HFFc6 (cell line): ENCODE measurements at places on chromosomes 2 and 18. TPM values are rescaled to one million over a fixed set of nuclear protein-coding genes. Genes with fewer than 3 reads are reported as not detected.

- peaks cover 14% of the 10 kb centered on the region for H3K36me3 ChIP-seq
- peaks cover 16% of the 10 kb centered on the region for H3K4me1 ChIP-seq
- H3K4me3 ChIP-seq: no peak overlapping the region
- no peak overlapping the region for H3K27ac ChIP-seq
These were observed 215.3 kb upstream of the GULP1 start for GRCh38 chr2:188076149-188077056.

DNA sequence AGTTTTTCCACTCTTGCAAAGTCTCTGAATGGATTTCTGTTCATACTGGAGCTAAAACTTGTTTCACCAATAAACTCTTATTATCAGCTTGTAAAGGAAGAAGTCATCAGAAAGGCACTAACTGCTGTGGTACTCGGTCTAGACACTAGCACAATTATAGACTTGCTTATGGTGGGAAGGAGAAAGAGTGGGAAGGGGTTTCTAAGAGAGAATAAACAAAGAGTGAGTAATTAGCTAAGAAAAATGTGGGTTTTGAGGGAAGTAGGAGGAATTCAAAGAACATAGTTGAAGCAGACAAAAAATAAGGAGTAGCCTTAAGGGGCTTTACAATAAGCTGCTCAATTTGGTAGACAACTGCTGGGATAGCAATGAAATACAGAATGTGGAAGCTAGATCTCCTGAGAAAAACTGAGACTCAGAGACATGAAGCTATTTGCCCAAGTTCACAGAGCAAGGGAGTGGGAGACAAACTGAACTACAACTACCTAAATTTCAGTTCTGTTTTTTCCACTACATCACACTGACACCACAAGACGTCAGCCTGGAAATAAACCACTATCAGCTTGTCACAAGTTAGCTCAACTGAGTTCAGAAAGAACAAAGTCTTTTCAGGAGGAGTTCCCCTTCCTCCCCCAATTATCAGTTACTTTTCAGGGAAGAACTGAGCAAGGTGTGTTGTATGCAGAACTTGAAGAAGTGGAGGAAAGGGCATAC is 59.7 kb downstream of the MAP4K3 start:
- peaks cover 3% of the 10 kb centered on the region for H3K27me3 ChIP-seq
- peak overlapping the region; percentile 22; the same call in 1 of the 2 replicates for H3K27ac ChIP-seq
- H3K4me1 ChIP-seq: peaks cover 57% of the 10 kb centered on the region

GRCh38 chr2:64400733-64401528 is 53.0 kb upstream of the LGALSL start:
- no peak overlapping the region for H3K4me3 ChIP-seq
- no peak overlapping the region for H3K27ac ChIP-seq
- DNase-seq: no peak

DNA sequence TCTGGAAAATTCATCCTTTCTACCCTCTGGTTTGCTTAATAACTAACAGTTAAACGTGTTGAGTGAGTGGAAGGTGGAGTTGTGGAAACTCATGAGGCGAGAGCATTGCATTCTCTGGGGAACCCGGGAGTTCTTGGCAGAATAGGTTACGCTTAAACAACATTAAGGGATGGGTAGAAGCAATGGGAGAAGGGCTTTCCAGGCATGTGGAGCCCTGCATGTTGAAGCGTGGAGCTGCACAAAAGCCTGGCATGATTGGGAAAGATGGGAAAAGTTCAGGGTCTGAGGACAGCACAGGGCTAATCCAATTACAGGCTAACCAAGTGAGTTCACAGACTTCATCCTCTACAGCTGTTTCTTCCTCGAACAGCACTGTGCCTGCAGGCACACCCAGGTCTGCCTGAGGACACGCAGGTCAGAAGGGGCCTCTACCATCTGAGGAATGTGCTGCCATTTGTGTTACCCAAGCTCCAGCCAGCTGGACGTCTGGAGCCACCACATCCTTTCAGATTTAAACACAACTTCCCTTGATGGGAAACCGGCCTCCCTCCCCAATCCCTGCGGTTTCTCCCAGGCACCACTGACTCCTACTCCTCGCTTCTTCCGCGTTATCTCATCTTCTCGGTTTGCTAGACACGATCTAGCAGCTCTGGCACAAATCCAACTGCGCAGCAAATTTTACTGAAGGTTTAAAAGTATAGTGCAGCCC is 164.2 kb downstream of the ANTXR1 start:
- H3K36me3 ChIP-seq: peaks cover 39% of the 10 kb centered on the region
- H3K27ac ChIP-seq: peak overlapping the region; percentile 98
- H3K4me1 ChIP-seq: peaks cover 48% of the 10 kb centered on the region
- H3K27me3 ChIP-seq: peaks cover 6% of the 10 kb centered on the region
- DNase-seq: peak; percentile 73
- peak overlapping the region; percentile 78 for H3K4me3 ChIP-seq

DNA sequence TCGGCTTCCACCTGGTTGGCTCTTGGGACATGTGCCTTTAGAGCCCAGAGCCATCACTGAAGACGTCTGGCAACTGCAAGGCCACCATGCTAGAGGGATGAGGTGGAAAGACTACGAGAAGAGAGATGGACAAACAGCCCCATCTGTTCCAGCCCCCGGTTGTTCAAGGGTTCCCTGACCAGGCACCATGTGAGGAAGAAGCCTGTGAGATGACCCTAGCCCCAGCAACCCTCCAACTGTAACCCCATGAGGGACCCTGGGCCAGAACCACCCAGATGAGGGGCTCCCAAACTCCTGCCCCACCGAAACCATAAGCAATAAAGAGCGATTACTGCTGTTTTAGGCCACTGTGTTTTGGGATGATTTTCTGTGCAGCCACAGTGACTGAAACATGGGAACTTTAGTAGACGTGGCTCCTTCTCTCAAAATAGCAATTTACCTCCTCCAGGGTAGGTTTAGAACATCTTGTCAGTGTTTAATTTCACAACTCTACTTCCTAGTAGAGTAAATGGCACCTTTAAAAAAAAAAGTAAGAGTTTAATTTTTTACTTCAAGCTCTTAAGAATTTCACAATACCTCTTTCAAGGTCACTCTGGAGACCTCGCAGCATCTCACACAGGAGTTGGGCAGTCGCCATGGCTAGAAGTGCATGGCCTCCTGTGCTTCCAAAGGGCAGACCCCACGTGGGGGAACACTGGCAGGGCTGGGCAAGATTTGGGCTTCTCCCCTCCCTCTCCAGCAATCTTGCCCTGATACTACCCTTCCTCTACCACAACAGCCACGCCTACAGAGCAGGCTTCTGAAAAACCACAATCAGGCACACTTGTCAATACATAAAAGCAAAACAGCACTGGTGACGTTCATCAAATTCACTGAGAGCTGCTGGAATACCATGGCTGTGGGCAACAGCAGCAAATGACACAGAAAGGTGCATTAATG is 48.8 kb downstream of the TMEM163 start:
- no peak overlapping the region for H3K4me3 ChIP-seq
- H3K36me3 ChIP-seq: no peaks in the 10 kb centered on the region
- H3K27me3 ChIP-seq: peaks cover 37% of the 10 kb centered on the region
- no peak for DNase-seq
- no peak overlapping the region for H3K27ac ChIP-seq
- H3K4me1 ChIP-seq: no peaks in the 10 kb centered on the region

- 0 out of 2 replicates have a peak overlapping the region, but pooled peaks have one; percentile 22 for H3K4me3 ChIP-seq
- peak; percentile 73 for DNase-seq
- no peaks in the 10 kb centered on the region; the same call in 1 of the 2 replicates for H3K27me3 ChIP-seq
- peaks cover 35% of the 10 kb centered on the region for H3K4me1 ChIP-seq
- H3K27ac ChIP-seq: peak overlapping the region; percentile 66
- H3K36me3 ChIP-seq: peaks cover 18% of the 10 kb centered on the region
These were observed 46.0 kb downstream of the NPAS2 start for GRCh38 chr2:100865816-100866460.

DNA sequence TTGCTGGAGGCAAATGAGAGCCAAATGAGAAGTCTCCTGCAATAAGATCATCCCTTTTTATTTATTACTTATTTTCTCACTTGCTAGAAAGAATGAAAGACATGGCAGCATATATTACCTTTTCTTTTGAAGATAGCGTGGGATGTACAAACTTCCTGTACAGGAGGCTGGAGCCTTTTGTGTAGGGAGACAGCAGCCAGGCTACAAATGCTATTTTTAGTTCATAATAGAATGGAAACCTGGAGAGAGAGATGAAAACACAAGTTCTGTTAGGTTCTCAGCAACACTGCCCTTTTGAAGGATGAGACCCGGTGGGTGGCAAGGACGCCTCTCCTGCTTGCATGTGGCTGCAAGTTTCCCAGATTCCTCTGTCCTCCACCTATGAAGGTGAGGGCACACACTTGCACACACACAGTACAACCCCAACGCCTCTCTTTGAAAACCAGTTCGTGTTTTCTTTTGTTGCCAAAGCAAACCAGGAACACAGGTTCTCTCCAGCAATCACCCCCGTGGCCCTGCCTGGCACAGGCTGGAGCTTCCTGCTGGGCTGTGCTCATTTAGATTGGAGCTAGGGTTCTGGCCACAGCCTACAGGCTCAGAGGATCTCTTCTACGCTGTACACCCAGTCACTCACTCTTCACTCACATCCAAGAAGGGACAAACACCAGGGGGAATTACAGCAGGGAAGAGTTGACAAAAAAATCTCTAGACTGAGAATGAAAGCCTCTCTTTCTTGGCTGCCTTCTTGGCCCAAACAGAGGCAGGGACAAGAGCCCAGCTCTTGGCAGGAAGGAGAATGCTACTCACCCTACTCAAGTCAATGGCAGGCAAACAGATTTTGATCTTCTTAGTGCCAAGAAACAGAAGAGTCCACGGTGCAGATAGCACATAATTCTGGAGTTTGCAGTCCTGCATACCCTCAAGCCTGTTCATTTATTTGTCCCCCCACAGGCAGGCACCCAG is 55.6 kb downstream of the MRPL35 start:
- peaks cover 20% of the 10 kb centered on the region for H3K27me3 ChIP-seq
- DNase-seq: no peak
- no peak overlapping the region for H3K27ac ChIP-seq
- no peaks in the 10 kb centered on the region for H3K36me3 ChIP-seq

GRCh38 chr2:205931388-205931787 is 154.6 kb downstream of the INO80D start:
- peak overlapping the region; percentile 56 for H3K27ac ChIP-seq
- peak; percentile 28 for DNase-seq
- no peaks in the 10 kb centered on the region for H3K36me3 ChIP-seq
- H3K27me3 ChIP-seq: peaks cover 5% of the 10 kb centered on the region
- peaks cover 22% of the 10 kb centered on the region for H3K4me1 ChIP-seq

DNA sequence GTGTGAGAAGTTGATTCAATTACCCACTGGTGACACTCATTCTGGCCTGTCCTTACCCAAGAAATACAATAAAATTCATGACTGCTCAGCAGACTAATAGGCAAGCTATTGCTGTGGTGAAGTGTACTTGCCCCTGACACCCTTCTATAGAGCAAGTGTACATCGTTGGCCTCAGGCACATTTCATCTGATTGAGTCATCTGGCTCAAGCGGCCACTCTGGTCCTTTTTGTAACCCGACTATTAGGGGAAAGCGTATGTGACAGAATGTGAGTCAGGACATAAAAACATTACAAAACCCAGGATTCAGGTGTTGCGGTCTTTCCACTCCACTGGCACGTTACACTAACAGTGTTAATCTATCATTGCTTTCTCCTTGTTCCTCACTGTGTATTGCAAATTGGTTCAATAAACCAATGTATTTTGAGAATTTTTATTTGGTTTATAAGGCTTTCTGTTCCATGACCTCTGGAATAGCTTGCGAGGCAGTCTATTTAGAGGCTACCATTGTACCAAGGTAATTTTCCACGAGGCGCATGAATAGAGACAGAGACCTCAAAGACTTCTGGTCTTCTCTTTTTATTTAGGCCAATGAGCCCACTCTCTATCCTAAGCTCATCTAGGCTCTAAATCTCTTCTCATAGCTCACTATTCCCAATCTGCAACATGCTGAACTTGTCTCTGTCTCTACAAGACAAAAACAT is 10.2 kb upstream of the TTC32 start:
- no peak overlapping the region for H3K4me3 ChIP-seq
- H3K27me3 ChIP-seq: no peaks in the 10 kb centered on the region; the same call in 1 of the 2 replicates
- H3K27ac ChIP-seq: no peak overlapping the region; the same call in 1 of the 2 replicates
- peaks cover 20% of the 10 kb centered on the region for H3K4me1 ChIP-seq

- H3K27ac ChIP-seq: no peak overlapping the region
- H3K27me3 ChIP-seq: peaks cover 22% of the 10 kb centered on the region
- no peak for DNase-seq
- no peaks in the 10 kb centered on the region for H3K36me3 ChIP-seq
- no peaks in the 10 kb centered on the region; the same call in 1 of the 2 replicates for H3K4me1 ChIP-seq
These were observed 670 bp upstream of the INPP5D start for GRCh38 chr2:233059547-233059796.

- H3K4me1 ChIP-seq: no peaks in the 10 kb centered on the region
- H3K4me3 ChIP-seq: no peak overlapping the region
- no peak for DNase-seq
- H3K27ac ChIP-seq: no peak overlapping the region
- H3K27me3 ChIP-seq: peaks cover 4% of the 10 kb centered on the region
These were observed 355.9 kb downstream of the EIPR1 start for GRCh38 chr2:3021720-3022119.

DNA sequence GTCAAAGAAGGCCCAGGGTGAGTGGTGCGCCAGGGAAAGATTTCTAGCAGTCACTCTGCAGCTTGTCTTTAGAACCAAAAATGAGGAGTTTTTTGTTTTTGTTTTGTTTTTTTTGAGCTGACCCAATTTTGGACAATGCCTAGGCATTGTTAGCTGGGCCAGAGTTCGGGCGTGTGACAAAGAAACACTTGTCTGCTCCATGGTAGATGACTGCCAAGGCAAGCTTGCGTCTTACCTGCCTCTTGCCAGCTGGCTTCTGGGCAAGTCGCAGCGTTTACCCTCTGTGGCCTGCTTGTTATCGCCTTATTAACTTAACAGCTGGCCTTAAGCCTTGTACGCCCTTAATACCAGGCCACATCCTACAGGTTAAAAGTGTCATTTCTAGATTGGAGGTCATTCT is 114.3 kb downstream of the GALNT1 start:
- no peaks in the 10 kb centered on the region for H3K36me3 ChIP-seq
- no peak for DNase-seq
- no peaks in the 10 kb centered on the region for H3K4me1 ChIP-seq
- H3K27ac ChIP-seq: no peak overlapping the region
- no peaks in the 10 kb centered on the region for H3K27me3 ChIP-seq

DNA sequence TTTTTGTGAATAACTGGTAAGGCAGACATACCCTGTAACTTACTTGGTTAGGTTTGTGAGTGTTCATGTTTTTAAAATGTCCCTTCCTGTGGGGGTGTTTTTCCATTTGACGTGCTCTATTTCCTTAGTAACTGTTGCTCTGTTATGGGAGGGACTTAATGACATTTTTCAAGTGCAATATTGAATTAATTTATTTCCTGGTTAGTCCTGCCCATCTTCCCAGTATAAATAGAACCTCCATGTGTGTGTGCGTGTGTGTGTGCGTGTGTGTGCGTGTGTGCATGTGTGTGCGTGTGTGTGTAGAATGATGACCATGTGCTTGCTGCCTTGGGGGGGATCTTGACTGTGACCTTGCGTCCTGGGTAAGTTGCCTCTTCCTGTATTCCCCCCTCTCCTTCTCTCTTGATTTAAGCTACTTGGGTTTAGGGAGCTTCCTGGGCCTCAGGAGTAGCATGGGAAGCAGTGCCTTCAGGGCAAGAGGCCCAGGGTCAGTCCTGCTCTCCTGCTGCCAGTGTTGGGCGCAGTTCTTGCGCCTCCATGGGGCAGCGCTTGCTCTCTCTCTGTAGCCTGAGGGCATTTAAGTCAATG is 163.9 kb downstream of the LDLRAD4 start:
- H3K4me1 ChIP-seq: peaks cover 17% of the 10 kb centered on the region; the same call in 1 of the 2 replicates
- DNase-seq: no peak
- no peaks in the 10 kb centered on the region for H3K36me3 ChIP-seq

Gene NOSTRIN
- not detected in 2 replicates for total RNA-seq

Gene PIK3C3
- 42.6 and 57.2 TPM in 2 replicates for total RNA-seq

Gene LAMA3
- total RNA-seq: 0.60 and 1.5 TPM in 2 replicates

Gene NYAP2
- total RNA-seq: not detected in 3 replicates

Gene MAP2
- 1.1 and 2.0 TPM in 2 replicates for total RNA-seq

Gene ARMC9
- total RNA-seq: 55.4 and 86.0 TPM in 2 replicates

Gene ACADL
- not detected in 2 replicates for total RNA-seq

Gene SLC19A3
- not detected in 3 replicates for total RNA-seq

Gene ADD2
- total RNA-seq: not detected in 3 replicates

Gene C2orf42
- 14.0 to 15.3 TPM (median 15.2 TPM) in 3 replicates for total RNA-seq

Gene DIPK1C
- total RNA-seq: not detected in 3 replicates
